Activated CD8-positive, alpha-beta memory T cell treated with anti-CD3 and anti-CD28 coated beads for 48 hours (primary cell): ENCODE measurements at places on chromosomes 7 and 10.

- DNase-seq, result no peak
These were observed 69.4 kb downstream of the SH3PXD2A start for GRCh38 chr10:103786020-103786419.

DNA sequence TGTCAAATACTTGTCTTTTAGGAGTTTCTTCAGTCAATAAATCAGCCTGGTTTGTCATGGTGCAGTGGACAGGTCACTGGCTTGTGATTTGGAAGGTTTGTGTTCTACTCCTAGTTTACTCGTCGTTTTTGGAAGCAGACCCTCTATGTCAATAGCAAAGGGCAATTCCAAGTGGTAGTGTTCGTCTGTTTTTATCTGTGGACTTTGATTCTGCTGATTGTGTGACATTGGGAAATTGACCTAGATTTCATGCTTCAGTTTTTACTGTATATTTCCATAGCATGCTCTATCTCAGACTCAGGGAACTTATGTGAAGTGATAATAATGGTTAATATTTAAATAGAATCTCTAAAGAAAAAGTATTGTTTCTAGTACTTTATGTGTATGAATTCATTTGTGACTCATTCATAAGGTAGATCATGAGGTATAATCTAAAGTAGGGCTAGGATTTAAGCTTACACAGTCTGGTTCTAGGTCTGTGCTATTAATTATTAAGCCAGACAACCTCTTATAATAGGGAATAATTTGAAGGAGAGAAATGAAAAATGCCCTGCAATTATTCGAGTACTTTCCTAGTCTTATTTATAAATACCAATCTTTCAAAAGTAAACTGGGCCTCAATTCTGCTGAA, 198.1 kb downstream of the REEP3 start:
- no peak for DNase-seq

- no peak for DNase-seq
These were observed 43.2 kb upstream of the FAM133B start for GRCh38 chr7:92633211-92633906.

DNA sequence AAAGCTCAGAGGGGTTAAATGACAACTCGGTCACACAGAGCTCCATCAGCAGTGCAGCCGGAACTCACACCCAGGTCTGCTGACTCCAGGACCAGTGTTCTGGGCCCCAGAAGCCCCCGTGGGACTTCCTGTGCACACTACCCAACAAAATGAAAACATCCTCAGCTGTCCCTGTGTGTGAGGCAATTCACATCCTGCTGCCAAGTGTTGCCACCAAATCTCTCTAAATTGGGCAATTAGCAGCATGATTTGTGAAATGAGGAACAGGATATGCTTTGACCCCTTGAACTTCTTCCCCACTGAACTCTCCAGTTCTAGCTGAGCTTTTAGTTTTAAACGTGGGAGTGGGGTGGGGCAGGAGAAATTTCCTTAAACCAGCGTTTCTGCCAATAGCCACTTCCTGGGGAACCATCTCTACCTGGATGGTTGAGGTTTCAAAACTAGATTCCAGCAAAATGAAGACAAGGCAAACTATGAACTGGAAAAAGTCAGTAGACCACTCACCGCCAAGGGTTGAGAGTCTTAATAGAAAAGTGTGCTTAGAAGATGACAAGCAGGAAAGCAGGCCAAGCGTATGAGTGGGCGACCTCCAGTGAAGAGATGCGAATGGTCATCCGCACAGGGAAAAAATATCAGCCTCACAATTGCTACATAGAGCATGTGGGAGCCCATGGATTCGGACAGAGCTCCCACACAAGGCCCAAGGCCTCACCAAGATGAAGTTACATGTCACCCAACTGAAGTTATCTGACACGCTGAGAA, 51.9 kb upstream of the CHST15 start:
- no peak for DNase-seq

GRCh38 chr7:152120210-152120609, 94.7 kb downstream of the GALNT11 start:
- DNase-seq, result no peak

GRCh38 chr7:114942446-114943175, 20.7 kb downstream of the MDFIC start:
- no peak for DNase-seq

DNA sequence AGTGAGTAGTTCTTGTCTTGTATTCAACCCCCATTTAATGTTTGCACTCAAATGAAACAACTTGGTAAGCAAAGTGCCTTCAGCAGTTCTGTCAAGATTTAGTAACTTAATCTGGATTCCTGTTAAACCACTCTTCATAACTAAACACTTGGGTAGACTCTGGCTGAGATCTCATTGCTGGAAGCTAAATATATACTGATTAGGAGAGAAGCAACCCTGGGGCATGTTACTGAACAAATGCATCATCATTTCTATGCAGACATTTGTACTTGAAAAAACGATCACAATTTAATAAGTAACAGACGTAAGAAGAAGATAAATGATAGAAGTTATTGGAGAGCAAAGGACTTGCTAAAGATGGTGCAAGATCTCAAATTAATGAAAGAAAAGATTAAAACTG, 308.4 kb upstream of the POM121L12 start:
- no peak for DNase-seq

- DNase-seq, result no peak
These were observed 1.3 kb upstream of the PPIF start for GRCh38 chr10:79346012-79346340.

DNA sequence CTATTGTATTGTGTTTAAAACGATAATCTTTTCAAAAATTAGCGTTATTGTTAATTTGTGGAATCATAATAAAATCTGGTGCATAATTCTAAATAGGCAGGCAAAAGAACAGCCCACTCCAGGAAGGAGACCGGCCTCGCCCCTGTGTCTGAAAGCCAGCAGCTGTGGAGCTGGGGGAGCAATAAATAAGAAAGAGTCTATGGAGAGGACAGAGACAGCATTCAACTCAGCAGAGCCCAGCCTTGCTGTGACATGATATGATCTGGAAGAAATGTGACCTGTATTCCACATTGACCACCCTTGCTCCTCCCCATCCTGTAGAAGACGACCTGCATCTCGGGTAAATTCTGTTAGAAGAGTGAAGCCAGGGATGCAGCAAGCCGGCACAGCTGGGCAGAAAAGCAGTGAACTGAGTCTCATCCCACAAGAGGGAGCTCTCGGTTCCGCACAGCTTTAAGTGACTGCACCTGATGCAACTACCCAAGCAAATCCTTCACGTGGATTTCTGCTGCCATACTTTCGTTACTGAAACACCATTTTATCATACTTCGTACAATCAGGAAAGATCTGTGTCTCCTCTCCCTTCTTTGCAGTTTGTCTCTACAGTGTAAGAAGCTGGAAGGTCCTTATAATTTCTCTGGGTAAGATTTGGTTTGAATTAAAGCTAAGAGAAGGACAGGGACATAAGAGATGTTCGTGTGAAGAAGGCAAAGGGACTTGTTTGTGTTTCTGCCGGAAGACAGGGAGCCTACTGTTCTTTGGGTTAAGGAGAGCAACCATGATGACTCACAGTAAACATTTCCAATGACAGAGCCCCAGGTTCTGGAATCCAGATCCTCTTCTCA, 427.1 kb downstream of the GPAM start:
- DNase-seq, result no peak

- no peak for DNase-seq
These were observed 383.2 kb downstream of the PTPRN2 start for GRCh38 chr7:158204453-158204852.

- no peak for DNase-seq
These were observed 259.7 kb downstream of the CALN1 start for GRCh38 chr7:72152161-72153131.

- DNase-seq, result no peak
These were observed 42.3 kb upstream of the SP8 start for GRCh38 chr7:20828947-20829346.

DNA sequence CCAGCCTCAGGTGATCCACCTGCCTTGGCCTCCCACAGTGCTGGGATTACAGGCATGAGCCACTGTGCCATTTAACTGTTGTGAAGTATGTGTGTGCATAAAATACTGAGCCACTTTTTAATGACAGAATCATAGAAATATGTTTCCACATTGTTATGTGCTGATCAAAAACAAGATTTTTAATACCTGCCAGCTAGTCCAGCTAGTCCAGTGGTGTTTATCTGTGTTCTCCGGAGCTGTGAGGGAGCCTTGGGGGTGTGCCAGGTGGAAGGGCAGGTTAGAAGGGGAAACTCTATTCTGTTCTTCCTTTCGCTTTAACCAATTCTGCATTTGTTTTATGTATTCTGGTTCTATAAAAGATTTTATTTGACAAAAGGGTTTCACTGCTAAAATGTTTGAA, 7.0 kb downstream of the FAM221A start:
- no peak for DNase-seq

GRCh38 chr10:36675458-36675880, 449.9 kb upstream of the ANKRD30A start:
- no peak for DNase-seq

DNA sequence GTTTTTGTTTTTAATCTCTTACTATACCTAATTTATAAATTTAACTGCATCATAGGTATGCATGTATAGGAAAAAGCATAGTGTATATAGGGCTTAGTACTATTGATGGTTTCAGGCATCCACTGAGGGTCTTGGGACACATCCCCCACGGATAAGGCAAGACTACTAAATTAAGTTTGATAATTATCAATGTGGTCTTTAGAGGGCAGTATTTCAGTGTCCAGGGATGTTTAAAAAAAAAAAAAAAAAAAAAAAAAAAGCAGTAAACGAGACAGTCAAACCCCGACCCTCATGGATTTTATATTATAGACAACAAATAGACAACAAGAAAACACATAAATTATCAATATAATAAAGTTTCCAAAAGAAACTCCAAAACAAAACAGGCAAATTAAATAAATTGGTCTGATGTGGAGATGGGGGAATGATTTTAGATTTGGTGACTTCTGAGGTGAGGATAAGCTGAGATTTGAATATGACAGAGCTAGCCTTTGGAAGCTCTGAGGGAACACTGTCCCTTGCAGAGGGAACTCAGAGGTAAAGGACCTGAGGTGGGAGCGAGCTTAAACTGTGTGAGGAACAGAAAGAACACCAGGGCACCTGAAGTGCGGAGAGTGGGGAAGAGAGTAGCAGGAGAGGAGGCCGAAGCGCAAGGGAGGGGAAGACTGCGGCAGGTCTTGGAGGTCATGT, 14.8 kb downstream of the ACSM6 start:
- no peak for DNase-seq

- no peak for DNase-seq
These were observed 384 bp upstream of the TMEM229A start for GRCh38 chr7:124033095-124033806.

DNA sequence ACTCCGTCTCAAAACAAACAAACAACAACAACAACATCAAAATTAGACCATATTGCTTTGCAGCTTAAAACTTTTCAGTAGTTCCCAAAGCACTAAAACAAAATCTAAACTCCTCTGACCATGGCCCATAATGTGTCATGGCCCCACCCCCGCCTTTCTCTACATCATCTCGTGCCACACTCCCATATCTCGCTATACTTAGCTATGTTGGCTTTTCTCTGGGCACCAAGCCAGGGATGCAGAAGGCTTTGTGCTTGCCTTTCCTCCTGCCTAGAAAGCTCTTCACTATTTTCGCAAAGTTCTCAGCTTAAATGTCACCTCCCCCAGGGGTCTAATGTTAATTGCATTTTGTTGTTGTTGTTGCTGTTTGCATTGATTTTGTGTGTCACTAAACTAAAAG, 15.1 kb upstream of the SLC16A12 start:
- DNase-seq, result no peak

DNA sequence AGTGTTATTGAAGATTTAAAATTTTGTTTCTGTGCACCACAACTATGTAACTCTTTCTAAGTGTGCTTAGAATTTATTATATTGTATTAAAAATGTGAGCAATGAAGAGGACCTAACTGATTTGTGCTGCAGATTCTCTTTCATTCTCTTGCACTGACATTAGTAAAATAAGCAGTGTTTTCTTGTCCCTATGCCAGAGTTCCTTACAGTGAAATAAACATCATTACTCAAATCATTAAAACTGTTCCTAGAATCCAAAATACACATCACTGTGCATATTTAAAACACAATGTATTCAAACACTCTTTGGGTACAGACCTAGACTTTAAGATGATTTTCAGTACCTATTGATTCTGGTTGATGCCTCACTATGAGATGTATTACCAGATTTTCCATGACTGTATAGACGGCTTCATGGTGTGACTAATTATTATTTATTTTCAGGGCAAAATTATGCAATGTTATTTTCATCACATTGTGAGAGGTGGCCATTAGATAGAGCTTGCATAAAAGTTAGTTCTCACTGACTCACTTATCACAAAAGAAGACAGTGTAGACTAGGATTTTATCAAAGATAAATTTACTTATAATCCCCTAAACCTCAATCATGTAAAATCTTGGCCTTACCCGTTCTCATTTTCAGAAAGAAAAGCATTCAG, 93.4 kb downstream of the PTPRZ1 start:
- DNase-seq, result no peak

DNA sequence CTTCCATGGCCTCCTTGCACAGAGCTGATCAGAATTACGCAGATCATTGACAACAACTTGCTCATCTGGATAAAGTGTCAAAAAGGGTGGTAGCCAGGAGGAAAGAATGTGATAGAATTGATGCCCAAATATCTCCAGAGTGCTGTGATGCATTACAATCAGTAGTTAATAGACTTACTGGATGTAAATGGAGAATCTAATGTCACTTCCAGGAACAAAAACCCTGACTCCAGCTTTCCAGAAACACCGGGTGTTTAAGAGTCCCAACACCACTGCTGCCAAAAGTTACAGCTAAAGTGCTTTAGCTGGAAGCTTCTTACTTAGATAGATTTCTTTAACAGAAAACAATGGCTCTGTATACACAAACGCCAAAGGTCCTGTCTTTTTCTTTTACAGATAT, 25.7 kb upstream of the OSBPL3 start:
- DNase-seq, result no peak

GRCh38 chr7:138854115-138854645, 56.2 kb upstream of the ATP6V0A4 start:
- no peak for DNase-seq

DNA sequence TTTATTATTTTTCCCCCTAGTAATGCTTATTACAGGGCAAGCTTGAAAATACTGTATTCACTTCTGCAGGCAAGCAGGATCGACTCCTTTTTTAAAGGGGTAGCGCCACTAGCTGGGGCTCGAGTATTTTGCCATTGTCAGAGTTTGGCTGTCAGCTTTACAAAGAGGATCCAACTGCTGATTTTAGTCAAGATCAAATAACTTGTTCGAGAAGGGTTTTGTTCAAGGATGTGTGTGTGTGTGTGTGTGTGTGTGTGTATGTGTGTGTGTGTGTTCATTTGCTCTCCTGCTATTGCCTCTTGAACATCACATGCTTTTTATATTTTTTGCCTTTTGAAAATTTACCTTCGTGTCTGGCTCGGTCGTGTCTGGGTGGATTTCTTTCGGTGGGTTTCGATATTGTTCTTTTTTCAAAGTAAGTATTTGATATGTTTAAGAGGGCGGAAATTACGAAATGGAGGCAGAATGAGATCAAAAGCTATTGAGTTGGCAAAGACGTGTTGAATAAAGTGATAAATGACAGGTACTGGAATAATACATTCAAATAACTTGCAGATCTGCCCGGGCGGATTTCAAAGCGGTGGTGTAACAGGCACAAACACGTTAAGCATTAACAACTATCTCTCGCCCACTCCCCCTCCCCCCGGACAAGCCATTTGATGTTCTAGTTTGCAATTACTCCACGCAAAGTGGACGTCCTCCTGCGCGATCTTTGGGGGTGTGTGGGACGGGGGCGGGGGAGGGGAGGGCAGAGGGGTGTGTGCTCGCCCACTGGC, 1.1 kb downstream of the ARID5B start:
- no peak for DNase-seq

- no peak for DNase-seq
These were observed 213.9 kb upstream of the SHH start for GRCh38 chr7:156026076-156026600.
